ENCODE measurements at places on chromosomes 5 and 9.

- DNase-seq, result no peak
Measured at GRCh38 chr5:171721464-171721863, 64.2 kb upstream of the SMIM23 start.

DNA sequence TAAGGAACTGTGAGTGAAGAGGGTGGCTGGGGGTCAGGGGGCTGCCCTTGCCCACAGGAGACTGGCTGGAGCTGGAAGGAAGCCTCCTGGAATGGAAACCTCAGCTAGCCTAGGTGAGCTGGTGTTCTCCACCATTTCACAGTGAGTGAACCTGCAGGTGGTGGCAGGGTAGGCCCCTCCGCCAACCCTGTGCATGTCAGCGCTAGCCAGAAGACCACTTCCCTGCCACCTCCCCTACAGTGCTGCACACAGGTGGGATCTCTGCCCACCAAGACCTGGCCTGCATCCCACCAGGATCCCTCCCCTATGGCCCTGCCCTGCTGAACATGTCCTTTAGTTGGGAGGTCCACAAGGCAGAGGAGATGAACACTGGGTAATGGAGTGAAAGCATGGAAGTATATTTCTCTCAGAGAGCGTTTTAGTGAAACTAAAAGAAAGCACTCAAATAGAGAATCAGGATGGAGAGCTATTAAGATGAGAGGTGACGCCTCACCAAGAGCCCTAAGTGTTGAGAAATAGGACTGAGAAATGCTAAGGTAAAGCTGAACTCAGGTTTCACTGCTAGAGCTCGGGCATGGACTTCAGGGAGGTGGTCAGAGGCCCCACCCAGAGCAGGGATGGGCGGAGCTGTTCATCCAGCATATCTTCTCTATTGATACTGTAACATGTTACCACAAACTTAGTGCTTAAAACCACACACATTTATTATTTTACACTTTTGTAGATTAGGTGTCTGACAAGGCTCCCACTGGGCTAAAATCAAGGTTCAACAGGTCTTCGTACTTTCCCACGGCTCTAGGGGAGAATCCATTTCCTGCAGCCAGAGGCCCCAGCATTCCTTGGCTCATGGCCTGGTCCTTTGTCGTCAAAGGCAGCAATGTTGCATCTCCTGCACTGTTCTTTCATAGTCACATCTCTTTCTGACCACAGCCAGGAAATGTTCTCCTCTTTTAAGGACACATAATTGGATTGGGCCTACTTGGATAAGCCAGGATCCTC is 83.2 kb downstream of the DIRAS2 start:
- no peak for DNase-seq

DNA sequence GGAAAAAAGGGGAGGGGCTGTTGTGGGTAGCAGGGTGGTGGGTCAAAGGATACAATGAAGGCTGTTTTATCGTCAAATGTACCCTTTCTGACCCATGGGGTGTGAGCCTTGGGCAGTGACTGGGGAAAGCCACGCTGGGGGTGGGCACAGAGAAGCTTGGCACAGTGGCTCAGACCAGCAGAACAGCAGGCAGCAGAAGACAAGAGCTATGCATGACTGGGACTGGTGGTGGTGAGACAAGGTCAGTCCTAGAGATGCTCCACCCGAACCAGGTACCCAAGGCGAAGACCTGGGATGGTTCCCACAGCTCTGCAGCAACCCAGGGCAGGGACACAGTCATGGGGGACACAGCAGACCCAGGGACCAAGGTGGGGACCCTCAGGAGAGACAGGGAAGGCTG is 38.3 kb downstream of the BICD2 start:
- DNase-seq, result no peak

DNA sequence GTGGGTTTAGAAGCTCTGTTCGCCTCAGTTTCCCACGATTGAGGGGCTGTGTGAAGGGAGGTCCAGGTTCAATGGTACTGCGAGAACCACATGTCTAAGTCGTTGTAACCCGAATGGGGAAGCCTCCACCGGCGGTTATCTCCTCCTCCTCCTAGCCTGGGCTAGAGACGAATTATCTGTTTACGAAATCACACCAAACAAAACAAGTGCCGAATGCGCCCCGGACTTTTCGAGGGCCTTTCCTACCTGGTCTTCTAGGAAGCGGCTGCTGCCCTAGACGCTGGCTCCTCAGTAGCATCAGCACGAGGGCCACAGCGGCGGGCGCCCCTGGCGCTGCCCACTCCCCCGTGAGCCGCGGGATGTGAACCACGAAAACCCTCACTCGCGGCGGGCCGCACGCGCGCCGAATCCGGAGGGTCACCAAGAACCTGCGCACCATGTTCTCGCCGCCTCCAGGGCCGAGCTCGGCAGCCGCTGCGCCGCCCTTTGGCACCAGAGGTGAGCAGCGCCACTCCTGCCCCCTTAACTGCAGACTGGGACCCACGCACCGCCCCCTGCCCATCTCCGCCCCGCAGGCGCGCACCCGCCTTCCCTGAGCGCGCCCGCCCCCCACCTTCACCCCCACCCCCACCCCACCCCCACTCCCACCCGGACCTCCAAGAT is at the start of gene CDKN2A:
TSS of gene CDKN2A (minus strand) at position 500 of the 663 bp plus-strand sequence.
- peak; percentile 33 for DNase-seq

DNA sequence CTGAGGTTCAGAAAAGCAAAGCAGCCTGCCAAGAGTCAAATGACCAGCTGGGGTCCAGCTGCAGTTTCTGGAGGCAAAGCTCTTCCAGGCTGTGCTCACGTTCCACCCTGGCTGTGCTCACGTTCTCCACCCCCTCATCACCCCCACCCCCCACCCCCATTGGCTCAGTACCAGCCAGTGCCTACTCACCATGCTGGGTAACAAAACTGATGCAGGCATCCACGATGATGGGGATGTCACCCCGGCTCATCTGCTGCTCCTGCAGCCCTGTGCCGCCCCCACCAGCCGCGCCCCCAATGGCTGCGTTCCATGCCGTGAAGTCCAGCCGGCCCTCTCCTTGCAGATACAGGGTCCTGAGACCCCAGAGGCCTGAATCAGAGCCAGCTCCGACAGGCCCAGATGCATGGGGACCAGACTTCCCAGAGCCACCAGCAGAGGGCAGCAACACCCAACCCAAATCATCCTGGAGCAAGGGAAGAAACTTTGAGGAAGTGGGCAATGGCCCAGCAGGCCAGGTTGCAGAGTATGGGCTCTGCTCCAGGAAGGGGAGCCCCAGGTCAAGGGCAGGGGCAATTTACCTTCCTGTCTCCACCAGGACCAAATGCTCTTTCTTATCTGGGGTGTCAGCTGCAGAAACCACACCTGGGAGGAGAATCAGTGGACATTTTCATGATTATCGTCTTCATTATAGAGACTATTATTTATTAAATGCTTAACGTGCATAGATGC is 13.7 kb upstream of the FCHSD1 start:
- DNase-seq, result peak; percentile 77

DNA sequence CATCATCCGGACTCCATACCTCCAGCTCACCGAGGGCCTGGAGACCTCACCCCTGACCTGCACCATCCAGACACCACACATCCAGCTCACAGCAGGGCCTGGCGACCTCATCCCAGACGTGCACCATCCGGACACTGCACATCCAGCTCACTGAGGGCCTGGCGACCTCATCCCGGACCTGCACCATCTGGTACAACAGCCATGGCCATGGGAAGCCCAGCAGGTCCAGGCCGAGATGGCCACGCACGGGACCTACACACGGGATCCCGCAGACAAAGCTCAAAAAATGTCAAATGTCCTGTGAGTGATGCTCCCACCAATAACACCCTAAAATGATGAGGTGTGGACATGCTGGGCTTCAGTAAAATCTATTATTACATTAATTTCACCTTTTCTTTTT is 9.7 kb downstream of the TERT start:
- DNase-seq, result no peak

GRCh38 chr5:32163785-32164184 is 10.3 kb downstream of the GOLPH3 start:
- DNase-seq, result no peak

Measured in GM12892 (cell line).